Esophagus squamous epithelium (tissue), 5 donors: ENCODE measurements at places on chromosomes 3 and 15.

GRCh38 chr3:59764171-59764570 lies 714.3 kb upstream of the CFAP20DC start:
- DNase-seq: no peak

- DNase-seq: no peak
These were observed 482.8 kb downstream of the FGF12 start for GRCh38 chr3:192244591-192244990.

DNA sequence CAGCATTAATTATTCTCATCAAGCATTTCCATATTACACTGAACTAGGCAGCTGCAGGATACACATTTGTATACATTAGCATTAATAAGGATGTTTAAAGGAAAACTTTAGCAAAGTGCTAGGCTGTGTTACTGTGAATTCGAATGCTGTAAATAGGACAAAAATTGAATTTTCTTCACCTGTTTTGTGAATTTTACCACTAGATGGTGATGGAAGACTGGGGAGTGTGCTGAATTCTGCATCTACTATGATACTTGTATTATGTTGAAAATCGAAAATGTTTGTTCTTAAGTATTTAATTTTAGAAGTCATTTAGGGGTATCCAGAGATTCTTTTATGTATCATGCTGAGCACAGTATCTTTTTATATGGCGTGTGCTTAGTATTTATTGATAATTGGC lies 12.3 kb upstream of the P2RY14 start:
- no peak for DNase-seq

GRCh38 chr3:110017304-110017703 lies 680.0 kb upstream of the DPPA4 start:
- DNase-seq: no peak

DNA sequence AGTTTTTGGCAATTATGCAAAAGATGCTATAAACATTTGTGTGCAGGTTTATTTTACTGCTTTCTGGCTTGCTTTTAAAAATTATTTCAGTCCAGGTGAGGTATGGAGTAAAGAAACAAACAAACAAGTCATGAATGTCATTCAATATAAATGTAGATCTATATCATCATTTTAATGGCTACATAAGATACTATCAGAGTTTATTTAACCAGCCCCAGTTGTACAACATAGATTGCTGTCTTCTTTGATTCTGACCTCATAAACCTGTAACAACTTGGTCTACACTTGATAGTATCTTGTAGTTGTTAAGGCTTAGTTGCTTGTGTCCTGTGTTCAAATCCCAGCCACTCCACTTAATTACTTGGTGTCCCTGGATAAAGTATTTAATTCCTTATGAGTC lies 46.0 kb upstream of the RNU6-1 start:
- no peak for DNase-seq

GRCh38 chr3:87228316-87228715 lies 1.2 kb downstream of the CHMP2B start:
- no peak for DNase-seq

DNA sequence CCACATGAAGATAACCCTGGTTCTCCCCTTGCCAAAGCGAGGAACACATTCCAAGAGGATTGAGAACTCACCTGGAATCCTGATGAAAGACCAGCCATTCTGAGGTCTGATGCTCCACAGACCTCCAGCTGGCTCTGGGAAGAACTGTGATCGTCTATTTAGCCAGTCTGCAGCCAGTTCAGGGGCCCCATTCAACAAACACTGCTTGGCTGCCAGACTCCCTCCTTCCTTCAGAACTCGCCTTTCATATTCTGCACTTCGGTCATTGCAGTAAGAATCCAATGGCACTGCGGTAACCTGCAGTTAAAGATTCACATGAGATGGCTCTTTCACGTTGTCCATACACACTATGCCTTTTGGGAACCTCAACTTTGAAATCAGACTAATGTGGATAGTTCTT lies 67.6 kb downstream of the CHAC1 start:
- DNase-seq: no peak
